ENCODE measurements at places on chromosomes 13 and 19.
A peak's percentile ranks its signal among the peaks of the same experiment; 100 is the strongest.

DNA sequence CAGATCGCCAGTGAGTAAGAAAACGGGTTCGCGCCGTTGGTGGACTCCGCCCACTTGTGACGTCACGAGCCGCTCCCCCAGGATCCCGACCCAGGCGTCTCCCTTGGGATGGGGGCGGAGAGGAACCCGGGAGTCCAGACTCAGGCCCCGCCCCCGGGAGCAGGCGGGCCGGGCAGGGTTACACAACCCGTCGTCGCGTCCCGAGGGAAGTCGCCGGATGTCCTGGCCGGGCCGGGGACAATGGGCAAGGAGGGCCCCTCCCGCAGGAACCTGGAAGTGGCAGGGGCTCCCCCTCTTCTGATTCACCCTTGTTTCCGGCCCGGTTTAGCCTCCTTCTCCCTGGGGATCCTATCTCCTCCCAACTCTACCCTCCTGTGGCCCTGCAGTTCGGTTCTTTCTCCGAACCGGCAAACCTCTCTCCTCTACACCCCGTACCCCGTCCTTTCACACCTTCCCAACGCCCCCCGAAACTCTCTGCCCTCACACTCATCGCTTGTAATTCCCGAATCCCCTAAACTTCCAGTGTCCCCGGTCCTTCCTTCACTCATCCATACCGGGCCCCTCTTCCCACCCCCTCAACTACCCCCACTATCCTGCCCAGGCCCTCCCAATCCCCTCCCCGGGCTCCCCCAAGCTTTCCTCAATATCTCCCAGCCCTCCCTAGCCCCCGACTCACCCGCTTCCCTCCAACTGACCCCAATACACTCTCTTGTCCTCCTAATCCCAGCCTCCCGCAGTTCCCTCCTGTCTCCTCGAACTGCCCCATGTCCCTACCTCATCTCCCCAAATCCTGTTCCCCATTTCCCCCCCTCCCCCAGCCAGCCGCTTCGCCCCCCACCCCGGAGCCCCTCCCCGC lies 20.0 kb upstream of the ERCC1 start:
- no peak for DNase-seq

GRCh38 chr19:46732966-46733689 lies 12.7 kb upstream of the FKRP start:
- DNase-seq, result no peak

GRCh38 chr13:35557475-35557874 lies 81.0 kb upstream of the MAB21L1 start:
- no peak for DNase-seq

GRCh38 chr19:11556634-11557420 lies 2.2 kb downstream of the ELOF1 start:
- DNase-seq, result no peak

- DNase-seq, result no peak
Observed at GRCh38 chr13:30113983-30114570, 193.3 kb downstream of the KATNAL1 start.

DNA sequence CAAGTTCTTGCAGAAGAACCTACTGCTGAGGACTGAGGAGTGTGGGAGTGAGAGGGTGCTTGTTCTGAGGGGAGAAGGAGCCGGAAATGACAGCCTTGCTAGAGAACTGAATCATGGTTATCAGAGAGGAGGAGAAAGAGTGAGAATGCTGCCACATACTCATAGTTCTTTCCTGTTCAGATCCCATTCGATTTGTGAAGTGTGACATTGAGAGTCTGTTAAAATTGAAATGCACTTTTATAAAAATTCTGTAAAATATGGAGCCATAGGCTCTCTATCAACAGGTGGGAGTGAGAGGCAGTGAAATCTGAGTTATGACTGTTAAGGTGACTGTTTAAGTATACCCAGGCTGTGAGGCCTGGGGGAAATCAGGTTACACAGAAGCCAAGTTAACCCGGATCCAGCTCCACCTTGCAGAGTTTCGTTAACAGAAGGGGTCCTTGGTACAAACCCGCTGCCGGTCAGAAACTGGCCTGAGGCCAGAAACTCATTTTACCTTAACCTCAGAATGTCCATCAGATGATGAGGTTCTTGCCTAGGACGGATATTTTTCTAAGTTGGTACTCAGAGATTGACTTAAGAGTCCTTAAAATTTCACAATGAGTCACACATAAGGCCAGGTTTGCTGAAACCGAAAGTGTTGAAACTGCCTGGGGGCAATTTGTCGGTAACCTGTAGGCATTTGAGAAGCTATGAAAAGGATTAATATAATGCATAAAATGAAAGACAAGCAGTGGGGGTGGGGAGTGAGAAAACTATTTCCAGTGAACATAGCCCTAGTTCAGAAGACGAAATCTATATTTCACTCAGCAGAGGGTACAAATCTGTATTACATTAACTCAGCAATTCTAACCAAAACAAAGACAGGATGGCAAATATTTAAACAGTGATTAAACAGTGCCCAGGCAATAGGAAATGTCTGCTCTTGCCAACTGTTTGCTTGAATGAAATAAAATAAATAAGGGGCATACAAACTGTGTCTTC lies 350.5 kb downstream of the KCNRG start:
- no peak for DNase-seq

GRCh38 chr13:51479199-51479523 lies 26.3 kb upstream of the INTS6 start:
- no peak for DNase-seq

DNA sequence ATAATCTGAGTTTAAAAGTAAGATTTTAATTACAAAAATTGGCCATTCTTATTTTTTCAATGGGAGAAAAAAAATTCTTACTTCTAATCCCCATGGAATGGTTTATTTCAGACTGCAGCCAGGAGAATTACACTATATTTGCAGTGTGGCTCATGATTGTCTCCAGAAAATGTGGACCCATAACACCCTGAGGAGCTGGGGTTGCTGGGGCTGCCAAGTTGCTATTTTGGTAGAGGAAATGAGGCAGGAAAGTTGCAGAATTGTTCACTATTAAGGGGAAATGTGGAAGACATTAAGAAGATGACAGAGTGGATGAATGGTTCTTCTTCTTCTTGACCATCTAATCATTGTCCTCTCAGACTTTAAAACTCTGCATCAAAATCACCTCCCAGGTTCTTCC lies 4.6 kb upstream of the SCEL start:
- no peak for DNase-seq

DNA sequence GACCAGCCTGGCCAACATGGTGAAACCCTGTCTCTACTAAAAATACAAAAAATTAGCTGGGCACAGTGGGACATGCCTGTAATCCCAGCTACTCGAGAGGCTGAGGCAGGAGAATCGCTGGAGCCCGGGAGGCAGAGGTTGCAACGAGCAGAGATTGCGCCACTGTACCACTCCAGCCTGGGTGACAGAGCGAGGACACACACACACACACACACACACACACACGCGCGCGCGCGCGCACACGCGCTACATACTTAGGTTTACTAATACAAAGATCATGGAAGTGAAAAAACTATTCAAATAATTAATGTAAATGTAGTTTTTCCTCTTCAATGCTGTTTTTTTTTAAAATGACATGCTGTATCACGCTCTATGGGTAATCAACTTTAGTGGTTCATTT lies 58.5 kb upstream of the ZDHHC20 start:
- DNase-seq, result no peak

- DNase-seq, result no peak
Observed at GRCh38 chr13:30799356-30799824, 64.0 kb downstream of the ALOX5AP start.

GRCh38 chr13:101785858-101786257 lies 333.4 kb downstream of the ITGBL1 start:
- no peak for DNase-seq

DNA sequence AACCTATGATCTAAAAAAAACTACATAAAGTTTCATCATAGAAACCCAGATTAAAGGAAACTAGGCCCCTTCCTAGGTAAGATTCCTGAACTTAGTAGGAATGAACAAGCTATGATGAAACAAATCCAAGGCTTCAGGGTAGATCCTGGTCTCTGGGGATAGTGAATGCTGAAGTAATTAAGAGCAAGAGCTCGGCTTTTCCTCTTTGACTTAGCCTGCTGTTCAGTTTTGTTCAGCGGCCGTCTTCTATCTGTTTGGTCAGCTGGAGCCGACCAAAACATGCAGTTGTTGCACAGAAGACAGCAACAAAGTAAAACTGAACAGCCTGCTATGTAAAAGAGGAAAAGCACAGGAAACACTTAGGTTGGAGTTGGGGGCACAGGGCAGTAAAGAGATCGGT lies 44.1 kb upstream of the RFXAP start:
- no peak for DNase-seq

GRCh38 chr13:101942038-101942437 lies 459.8 kb downstream of the FGF14 start:
- DNase-seq, result no peak

- no peak for DNase-seq
Observed at GRCh38 chr13:61258185-61258584, 157.5 kb downstream of the PCDH20 start.

DNA sequence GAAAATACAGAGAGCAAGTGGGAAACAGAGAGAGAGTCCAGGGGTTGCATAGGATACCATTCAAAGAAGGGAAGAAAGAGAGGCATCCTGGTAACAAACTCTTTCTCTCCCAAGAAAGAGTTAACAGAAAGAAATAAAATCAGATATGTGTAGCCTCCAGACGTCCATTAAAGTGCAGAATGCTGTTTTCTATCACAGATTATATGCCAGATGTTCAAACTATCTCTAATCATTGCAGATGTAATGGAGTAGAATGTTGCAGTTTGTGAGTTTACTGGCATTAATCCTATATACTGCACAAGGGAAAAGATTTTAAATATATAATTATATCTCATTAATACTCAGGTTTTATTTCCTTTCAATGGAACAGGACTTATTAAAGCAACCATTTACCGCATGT lies 369.4 kb downstream of the ZNF536 start:
- no peak for DNase-seq

DNA sequence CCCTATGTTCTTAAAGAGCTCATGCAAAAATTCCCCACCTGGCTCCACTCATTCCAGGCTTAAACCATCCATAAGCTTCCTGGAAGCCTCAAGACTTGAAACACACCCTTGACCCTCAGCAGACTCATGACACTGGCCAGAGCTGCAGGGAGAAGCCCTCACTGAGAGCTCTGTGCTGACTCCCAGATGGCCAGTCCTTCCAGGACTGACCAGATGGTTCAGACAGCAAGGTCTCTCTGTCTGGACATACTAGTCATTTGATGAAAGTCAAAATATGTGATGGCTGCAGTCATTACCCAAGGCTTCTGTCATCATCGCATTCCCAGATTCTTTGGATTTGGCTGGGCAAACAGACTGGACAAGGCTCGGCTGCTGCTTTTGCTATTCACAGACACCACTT lies 397.4 kb downstream of the FOXO1 start:
- no peak for DNase-seq

DNA sequence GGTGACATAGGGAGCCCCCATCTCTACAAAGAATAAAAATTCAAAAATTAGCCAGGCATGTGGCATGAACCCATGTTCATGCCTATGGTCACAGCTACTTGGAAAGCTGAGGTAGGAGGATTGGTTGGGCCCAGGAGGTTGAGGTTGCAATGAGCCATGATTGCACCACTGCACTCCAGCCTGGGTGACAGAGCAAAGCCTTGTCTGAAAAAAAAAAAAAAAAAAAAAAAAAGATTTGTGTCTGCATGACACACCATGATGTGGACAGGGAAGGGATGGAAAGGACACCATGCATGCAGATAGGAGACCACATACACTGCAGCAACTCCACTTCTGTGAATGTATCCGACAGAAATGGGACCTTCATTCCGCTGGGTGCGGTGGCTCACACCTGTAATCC lies 34.0 kb upstream of the HOMER3 start:
- DNase-seq, result no peak

- DNase-seq, result no peak
Observed at GRCh38 chr19:35436477-35437405, 11.3 kb upstream of the FFAR2 start.

DNA sequence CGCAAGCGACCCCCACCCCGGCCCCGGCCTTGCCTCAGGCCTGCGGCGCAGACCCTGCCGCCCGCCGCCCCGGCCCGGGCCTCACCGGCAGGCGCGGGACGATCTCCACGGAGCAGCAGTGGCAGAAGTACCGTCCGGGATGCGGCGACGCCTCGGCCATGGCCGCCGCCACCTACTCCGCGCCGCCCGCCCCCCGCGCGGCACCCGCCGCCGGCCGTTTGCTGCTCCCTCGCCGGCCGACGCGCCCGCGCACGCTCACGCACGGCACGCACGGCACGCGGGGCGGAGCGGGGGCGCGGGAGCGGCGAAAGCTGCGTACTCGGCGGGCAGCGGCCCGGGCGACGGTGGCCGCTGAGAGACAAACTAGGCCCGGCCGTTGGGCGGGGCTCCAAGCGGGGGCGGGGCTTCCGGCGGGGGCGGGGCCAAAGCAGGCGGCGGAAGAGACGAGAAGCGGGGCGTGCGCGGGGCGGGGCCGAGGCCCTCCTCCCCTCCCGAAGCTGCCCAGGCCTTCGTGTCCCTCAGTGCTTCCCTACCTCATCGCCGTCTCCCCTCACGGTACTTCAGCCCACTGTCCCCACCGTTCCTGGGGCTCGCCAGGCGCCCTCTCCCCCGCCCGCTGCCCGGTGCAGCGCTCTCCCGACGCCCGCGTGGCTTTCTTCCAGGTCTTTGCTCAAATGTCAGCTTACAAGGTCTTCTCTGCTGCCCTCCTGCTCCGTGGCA lies at the start of gene RNF126:
Gene RNF126, minus strand, starts transcription at position 253 of the 720 bp plus-strand sequence. Its CDS starts 93 bp downstream, at position 160.
- peak; percentile 76 for DNase-seq

- no peak for DNase-seq
Observed at GRCh38 chr19:22622020-22622419, 12.1 kb upstream of the ZNF492 start.

DNA sequence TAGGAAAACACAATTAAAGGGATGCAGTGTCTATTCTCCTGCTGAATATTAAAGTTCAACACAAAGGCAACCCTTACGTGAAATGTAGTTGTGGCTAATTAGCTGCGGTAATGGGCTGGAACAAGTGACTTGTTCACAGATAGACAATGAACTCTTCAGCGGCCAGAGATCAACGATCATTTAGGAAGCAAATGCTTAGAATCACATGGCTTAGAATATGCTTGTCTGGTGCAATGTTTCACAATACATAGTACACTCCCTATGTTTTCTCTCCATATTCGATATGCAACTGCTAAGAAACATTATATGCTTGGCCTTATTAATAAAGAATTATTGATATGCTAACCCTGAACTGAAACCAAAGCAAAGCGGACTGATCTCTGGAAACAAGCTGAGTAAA lies 25.7 kb upstream of the MTUS2 start:
- no peak for DNase-seq

- DNase-seq, result no peak
Observed at GRCh38 chr13:39597838-39598237, 5.2 kb downstream of the LHFPL6 start.

GRCh38 chr19:51552996-51553725 lies 17.9 kb upstream of the ZNF175 start:
- DNase-seq, result no peak

GRCh38 chr13:31639443-31640163 lies 99.7 kb upstream of the RXFP2 start:
- no peak for DNase-seq

Data from activated CD8-positive, alpha-beta memory T cell treated with anti-CD3 and anti-CD28 coated beads for 1 hour (primary cell).